Activated CD4-positive, alpha-beta T cell treated with anti-CD3 and anti-CD28 coated beads, Interleukin-2, amount 10 ng/mL, durations not matched to agents 7 days and 5 days (primary cell): ENCODE measurements at places on chromosomes 3 and 15. TPM values are rescaled to one million over a fixed set of nuclear protein-coding genes. Genes with fewer than 3 reads are reported as not detected.

The PLA2G4E gene
- total RNA-seq: not detected

The MME gene
- total RNA-seq: not detected

The TMEM207 gene
- total RNA-seq: not detected

The ITPKA gene
- 0.35 TPM for total RNA-seq

The FLNB gene
- 27.2 TPM for total RNA-seq

The KIF7 gene
- total RNA-seq: 0.67 TPM

The MAPK6 gene
- 25.4 TPM for total RNA-seq

DNA sequence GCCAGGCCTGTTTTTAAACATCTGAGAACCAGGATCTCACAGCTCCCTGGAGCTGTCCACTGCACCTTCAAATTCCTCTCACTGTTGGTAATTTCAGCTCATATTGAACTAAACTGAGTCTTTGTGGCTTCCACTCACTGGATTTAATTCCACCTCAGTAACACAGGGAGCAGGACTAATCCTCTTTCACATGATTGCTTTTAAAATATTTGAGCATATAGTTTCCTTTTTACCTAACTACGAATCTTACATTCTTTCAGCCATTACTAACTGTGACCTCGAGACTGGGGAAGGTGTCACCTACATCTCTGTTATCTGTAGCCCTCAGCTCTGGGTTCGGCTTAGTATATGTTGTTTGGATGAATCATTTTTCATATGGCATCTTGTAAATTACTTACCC lies 194.3 kb upstream of the C2CD4B start:
- H3K4me1 ChIP-seq: no peaks in the 10 kb centered on the region
- peaks cover 15% of the 10 kb centered on the region for H3K27me3 ChIP-seq
- no peak overlapping the region for H3K27ac ChIP-seq
- no peaks in the 10 kb centered on the region for H3K36me3 ChIP-seq
- H3K4me3 ChIP-seq: no peak overlapping the region

GRCh38 chr3:123076496-123077418 lies 9.9 kb downstream of the PDIA5 start:
- no peaks in the 10 kb centered on the region for H3K36me3 ChIP-seq
- no peak overlapping the region for H3K27ac ChIP-seq
- peaks cover 19% of the 10 kb centered on the region for H3K4me1 ChIP-seq
- no peaks in the 10 kb centered on the region for H3K27me3 ChIP-seq
- H3K4me3 ChIP-seq: no peak overlapping the region

- peaks cover 11% of the 10 kb centered on the region for H3K27me3 ChIP-seq
- no peak overlapping the region for H3K4me3 ChIP-seq
- DNase-seq: no peak
- H3K36me3 ChIP-seq: no peaks in the 10 kb centered on the region
Observed at GRCh38 chr15:101502572-101503295, 13.2 kb upstream of the PCSK6 start.

GRCh38 chr3:111577113-111577512 lies 18.0 kb downstream of the ZBED2 start:
- H3K36me3 ChIP-seq: peaks cover 79% of the 10 kb centered on the region
- H3K4me3 ChIP-seq: no peak overlapping the region
- H3K27me3 ChIP-seq: no peaks in the 10 kb centered on the region
- H3K4me1 ChIP-seq: peaks cover 66% of the 10 kb centered on the region
- no peak for DNase-seq
- no peak overlapping the region for H3K27ac ChIP-seq

DNA sequence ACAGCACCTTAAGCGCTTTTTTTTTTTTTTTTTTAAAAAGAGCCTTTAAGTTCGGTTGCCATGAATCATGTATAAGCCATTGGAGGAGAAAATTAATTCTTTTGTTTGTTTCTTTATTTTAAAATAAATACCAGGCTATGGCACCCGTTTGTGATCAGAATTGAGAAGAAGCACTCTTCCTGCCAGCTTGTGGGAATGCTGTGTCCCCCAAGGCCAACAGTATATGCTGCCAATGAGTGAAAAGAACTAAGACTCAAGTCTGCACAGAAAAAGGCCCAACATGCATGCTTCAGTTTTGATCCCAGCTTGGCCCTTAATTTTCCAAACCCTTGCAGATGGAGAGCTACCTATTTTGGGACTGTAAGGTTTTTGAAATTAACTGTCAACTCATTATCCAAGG lies 90.5 kb downstream of the LRRC3B start:
- H3K4me1 ChIP-seq: no peaks in the 10 kb centered on the region
- H3K27ac ChIP-seq: no peak overlapping the region
- no peak for DNase-seq
- no peaks in the 10 kb centered on the region for H3K36me3 ChIP-seq
- H3K4me3 ChIP-seq: no peak overlapping the region

- DNase-seq: no peak
- no peaks in the 10 kb centered on the region for H3K36me3 ChIP-seq
- H3K4me3 ChIP-seq: no peak overlapping the region
- peaks cover 7% of the 10 kb centered on the region for H3K4me1 ChIP-seq
- H3K27ac ChIP-seq: no peak overlapping the region
Observed at GRCh38 chr3:119313461-119313860, 19.3 kb downstream of the ARHGAP31 start.

DNA sequence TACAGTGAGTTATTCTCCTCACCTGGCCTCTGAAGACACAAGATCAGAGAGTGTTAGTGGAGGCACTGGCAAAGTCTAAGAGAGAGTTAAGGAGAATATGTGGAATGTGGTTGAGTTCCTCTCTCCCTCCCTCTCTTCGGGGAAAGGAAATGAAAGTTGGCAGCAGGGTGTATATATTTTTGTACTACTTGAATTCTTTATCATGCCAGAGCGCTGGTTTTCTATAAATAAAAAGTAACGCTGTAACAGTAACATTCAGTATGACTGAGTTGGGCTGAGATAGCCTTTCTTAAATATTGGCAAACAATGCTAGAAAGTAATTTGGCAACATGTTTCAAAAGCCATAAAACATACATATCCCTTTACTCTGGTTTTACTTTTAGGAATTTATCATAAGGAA lies 77.5 kb upstream of the TNFAIP8L3 start:
- H3K4me3 ChIP-seq: no peak overlapping the region
- DNase-seq: no peak
- H3K36me3 ChIP-seq: no peaks in the 10 kb centered on the region
- H3K27me3 ChIP-seq: peaks cover 19% of the 10 kb centered on the region
- no peak overlapping the region for H3K27ac ChIP-seq

DNA sequence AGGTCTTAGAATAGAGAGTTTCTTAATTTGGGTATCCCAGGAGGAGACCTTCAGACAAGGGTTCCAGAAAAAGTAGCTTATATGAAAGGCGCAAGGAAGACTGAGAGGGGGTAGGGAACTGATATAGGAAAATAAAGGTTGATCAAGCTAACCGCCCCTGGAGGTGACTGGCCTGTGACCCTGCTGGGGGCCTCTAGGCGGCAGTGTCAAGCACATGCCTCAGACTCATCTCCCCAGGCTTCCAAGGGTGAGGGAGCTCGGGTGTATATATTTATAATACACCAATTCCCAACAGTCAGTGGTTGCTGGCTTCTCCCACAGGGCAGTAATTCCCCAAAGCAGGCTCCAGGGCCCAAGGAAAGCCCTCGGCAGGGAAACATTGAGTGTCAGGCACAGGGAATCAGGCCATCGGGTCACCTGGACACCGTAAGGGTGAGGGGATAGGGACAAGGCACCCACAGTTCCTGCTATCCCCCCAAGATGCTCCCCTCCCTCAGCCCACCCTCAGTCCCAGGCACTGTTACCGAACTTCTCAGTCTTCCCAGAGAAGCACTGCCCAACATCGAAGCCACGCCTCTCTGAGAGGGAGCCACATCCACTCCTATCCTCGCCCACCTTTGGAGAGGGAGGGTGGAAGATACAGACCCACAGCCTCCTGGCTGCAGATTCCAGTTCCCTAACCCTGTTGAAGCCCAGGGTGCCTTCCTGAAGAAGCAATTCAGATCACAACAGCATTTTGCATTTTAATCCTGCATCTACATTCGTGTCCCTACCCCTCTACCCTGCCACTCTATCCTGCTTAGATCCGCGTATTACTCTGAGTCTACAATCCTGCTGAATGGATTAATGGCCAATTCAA lies 19.5 kb upstream of the CAV3 start:
- no peak for DNase-seq
- no peaks in the 10 kb centered on the region for H3K4me1 ChIP-seq
- no peaks in the 10 kb centered on the region for H3K27me3 ChIP-seq
- no peak overlapping the region for H3K27ac ChIP-seq
- H3K4me3 ChIP-seq: no peak overlapping the region

DNA sequence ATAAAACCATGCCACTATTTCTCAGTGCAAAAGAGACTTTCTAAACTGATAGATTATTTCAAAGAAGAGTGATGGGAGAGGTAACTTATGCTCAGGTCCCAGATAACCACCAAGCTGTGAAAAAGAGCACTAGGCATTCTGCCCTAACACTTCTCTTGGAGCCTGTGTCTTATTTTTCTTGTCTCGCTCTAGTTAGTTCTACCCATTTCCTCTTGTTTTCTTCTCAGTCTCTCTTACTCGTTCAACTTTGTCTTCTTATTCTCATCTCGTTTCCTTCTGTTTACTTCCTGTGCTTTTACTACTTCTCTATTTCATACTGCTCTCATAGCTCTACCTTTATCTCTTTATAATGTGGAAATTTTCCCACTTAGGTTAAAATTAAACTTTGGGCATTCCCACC lies 91.8 kb upstream of the CGNL1 start:
- DNase-seq: no peak
- peaks cover 10% of the 10 kb centered on the region for H3K4me1 ChIP-seq
- H3K36me3 ChIP-seq: peaks cover 41% of the 10 kb centered on the region

DNA sequence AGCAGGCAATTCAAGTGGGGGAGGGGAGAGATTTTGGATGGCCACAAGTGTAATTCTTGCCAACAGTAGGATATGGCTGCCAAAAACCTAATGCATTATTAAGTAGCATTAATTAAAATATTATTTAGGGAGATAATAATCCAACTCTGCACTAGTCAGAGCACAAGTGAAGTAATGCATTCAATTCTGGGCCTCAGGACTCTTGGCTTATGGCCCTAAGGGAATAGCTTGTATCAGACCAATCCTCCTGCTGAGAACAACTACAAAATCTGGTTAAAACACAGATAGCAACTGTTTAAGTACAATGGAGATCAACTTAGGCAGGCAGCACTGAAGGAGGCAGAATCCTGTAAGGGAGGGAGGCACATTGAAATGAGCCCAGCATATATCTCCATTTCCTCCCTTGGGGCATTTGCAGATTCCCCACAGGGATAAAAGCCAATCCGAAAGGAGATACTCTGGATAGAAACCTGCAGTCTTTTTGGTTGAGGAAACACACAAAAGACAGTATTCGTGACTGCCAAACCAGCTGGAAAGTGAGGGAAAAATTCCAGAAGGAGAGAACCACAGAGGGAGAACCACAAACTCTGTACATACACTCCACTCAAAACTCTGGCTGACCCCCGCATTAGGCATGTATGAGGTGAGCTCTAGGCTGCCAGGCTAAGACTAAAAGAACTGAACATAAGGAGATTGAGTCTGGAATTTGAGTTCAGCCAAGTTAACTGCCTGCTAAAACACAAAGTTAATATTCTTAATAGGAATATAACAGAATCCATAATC lies 57.4 kb downstream of the ETFA start:
- H3K4me1 ChIP-seq: no peaks in the 10 kb centered on the region
- H3K27ac ChIP-seq: no peak overlapping the region
- no peak overlapping the region for H3K4me3 ChIP-seq

DNA sequence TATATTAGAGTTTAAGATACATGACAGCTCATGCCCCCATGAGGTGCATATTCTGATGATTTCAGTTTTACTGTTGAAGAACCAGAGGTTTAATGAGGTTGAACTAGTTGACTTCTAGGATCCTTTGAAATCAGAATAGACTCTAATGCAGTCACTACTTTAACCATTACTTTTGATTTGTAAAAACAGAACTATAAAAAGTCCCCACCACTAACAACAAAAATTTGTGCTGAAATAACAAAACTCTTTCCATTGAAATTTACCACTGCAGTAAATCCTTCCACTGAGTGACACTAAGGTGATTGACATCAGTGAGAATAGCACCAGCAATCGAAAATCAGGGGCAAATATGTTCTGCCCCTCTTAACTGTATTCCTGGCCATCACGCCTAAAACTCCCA lies 214.1 kb downstream of the SHQ1 start:
- peaks cover 26% of the 10 kb centered on the region for H3K4me1 ChIP-seq
- H3K27me3 ChIP-seq: no peaks in the 10 kb centered on the region
- no peak overlapping the region for H3K27ac ChIP-seq
- peaks cover 2% of the 10 kb centered on the region for H3K36me3 ChIP-seq
- no peak for DNase-seq
- no peak overlapping the region for H3K4me3 ChIP-seq

GRCh38 chr3:125069452-125069851 lies 13.7 kb upstream of the HEG1 start:
- peaks cover 14% of the 10 kb centered on the region for H3K27me3 ChIP-seq
- peaks cover 9% of the 10 kb centered on the region for H3K4me1 ChIP-seq
- no peak overlapping the region for H3K27ac ChIP-seq
- DNase-seq: no peak
- H3K4me3 ChIP-seq: no peak overlapping the region

- H3K4me3 ChIP-seq: no peak overlapping the region
- no peaks in the 10 kb centered on the region for H3K27me3 ChIP-seq
- no peak overlapping the region for H3K27ac ChIP-seq
- DNase-seq: no peak
- H3K36me3 ChIP-seq: no peaks in the 10 kb centered on the region
Observed at GRCh38 chr3:8283193-8283592, 218.4 kb upstream of the LMCD1 start.

DNA sequence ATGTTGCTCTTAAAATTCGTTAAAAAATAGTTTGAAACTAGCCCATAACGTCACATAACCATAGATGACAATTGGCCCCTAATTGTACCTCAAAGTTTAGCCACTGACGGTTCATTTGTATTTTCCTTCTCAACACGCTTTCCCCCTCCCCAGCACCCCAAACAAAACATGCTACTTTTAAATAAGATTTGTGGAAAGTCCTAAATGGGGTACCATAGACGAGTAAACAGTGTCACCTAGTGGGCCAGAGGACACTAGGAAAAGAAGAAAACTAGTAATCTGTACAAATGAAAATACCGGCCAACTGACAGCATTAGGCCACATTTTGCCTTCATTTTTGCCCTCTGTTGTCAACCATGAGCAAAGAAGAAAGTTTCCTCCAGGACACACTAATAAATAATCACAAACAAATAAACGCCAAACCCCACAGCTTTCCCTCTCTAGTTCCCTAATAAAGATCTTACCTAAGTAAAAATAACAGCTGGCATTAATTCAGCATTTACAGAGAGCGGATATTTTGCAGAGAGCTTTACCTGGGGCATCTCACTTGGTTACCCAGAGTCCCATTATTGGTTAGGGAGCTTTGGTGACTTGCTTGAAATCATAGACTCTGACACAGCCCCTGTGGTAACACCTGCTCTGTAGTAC lies 175.1 kb upstream of the ATP11B start:
- H3K27ac ChIP-seq: no peak overlapping the region
- no peak for DNase-seq
- H3K4me1 ChIP-seq: no peaks in the 10 kb centered on the region
- H3K27me3 ChIP-seq: peaks cover 12% of the 10 kb centered on the region

DNA sequence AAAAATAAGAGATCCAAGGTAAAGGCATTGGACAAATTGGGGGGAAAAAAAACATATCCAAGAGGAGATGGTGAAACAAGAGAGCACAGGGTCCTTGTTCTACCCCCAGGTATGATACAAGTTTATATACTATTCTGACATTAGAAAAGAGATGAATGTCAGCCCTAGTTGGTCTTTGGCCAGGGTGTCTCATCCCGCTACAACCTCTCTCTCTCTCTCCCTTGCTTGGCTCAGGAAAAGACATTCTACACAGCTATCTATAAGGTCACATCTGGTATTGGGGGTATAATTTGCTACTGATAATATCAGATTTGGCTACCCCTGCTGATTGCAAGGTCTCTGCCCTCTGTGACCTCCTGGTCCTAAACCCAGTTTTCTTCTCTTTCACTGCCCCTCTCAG lies 117.2 kb downstream of the GOLIM4 start:
- DNase-seq: no peak
- H3K4me1 ChIP-seq: no peaks in the 10 kb centered on the region
- no peaks in the 10 kb centered on the region for H3K27me3 ChIP-seq
- no peak overlapping the region for H3K27ac ChIP-seq
- no peak overlapping the region for H3K4me3 ChIP-seq
- no peaks in the 10 kb centered on the region for H3K36me3 ChIP-seq
